Esophagus (tissue), 2 donors: ENCODE measurements at places on chromosomes 7 and 10. TPM values are rescaled to one million over a fixed set of nuclear protein-coding genes. Genes with fewer than 3 reads are reported as not detected.

Gene OR6B1
- not detected for polyA plus RNA-seq

Gene PILRB
- polyA plus RNA-seq = 22.9 TPM

Gene NODAL
- polyA plus RNA-seq = 0.20 TPM

Gene SCRN1
- polyA plus RNA-seq = 8.2 TPM

Gene PDE6C
- not detected for polyA plus RNA-seq

Gene ITGA8
- polyA plus RNA-seq = 3.6 TPM

Gene TMEM270
- not detected for polyA plus RNA-seq
